ENCODE measurements at places on chromosomes 6 and 20.
A peak's percentile ranks its signal among the peaks of the same experiment; 100 is the strongest.

GRCh38 chr6:26022132-26022472 lies 59.5 kb downstream of the TRIM38 start:
- DNase-seq, result no peak

GRCh38 chr20:50107086-50107660 lies 5.8 kb downstream of the UBE2V1 start:
- no peak for DNase-seq

DNA sequence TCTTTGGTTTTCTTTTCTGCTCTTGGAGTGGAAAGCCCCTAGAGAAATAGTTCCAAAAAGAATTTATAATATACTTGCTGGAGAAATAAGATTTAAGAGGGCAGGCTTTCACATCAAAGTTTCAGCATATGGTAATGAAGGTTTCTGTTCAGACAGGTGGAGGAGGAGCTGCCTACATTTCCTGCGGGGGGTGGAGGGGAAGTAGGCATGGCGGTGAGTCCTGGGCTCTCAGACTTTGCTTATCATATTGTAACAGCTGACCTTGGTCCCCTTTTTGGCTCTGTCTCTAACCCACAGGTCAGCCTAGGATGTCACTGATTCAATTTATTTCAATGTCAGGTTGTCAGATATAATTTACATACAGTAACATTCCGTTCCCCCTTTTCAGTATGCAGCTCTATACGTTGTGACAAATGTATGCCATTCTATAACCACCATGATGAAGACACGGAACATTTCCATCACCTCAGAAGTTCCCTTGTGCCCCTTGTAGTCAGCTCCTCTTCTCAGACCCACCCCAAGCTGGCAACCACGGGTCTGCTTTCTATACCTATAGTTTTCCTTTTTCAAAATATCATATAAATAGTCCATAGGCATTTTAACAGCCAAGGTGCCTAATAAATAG lies 77.6 kb upstream of the GGTLC1 start:
- no peak for DNase-seq

DNA sequence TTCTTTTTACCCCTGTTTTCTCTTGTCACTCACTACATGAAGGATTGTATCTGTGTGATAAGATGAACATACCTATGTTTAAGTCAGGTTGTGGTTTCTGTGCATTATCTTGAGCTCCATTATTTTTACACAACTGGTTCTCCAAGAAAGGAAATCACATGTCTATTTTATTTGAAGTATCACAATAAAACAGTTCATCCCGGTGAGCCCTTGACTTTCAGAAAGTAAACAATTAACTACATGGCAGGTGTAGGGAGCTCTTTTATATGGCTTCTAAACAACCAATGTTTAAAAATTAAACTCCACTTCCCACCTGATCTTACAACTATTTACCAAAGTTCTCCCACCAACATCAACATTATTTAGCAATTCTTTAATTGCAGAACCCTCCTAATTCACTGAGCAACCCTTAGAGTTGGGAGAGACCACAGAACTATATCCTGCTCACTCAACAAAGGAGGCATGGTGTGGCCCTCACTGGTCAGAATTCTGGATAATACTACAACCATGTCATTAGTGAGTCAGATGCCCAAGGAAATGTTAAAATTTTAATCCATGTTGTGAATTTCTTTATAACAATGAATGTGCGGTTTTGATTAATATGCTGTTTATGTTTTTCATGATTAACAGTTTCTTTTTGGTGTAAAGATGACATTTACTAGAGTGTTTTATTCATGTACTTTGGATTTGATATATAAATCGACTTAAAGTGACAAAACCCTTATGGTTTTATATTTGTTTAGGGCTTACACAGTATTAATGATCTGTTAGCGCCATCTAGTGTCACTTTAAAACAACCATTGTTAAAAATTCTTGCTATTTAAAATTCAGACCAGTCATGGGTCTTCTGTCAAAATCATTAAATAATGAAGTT lies 50.0 kb upstream of the SCGN start:
- DNase-seq, result peak; percentile 25

DNA sequence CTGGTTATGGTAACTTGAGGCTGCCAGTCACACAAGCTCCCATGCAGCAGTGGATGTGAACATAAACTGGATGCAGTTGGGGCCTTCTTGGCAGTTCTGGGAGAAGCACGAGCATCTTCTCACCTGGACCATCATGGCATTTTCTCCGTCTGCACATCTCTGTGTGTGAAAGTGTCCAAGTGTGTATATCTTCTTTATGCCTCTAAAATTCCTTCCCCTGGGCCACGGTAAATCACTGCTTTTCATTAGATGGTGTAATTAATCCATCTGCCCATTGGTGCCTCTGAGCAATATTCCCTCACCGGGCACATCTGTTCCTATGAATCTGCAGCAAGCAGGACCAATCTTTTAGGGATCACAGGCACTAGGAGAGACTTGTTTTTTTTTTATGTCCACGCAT lies 138.0 kb downstream of the MAP3K7 start:
- DNase-seq, result no peak

GRCh38 chr6:168916576-168917211 lies 337.0 kb downstream of the THBS2 start:
- peak; percentile 32 for DNase-seq

- DNase-seq, result no peak
These were observed 858.8 kb upstream of the EPHA7 start for GRCh38 chr6:94278146-94278545.

- DNase-seq, result no peak
These were observed 46.6 kb downstream of the OR2B6 start for GRCh38 chr6:28003661-28004060.

GRCh38 chr20:47749339-47749738 lies 35.9 kb downstream of the SULF2 start:
- no peak for DNase-seq
